HL-60 (cell line): ENCODE measurements at places on chromosomes 7 and 10.

GRCh38 chr10:5325076-5325475 lies 39.7 kb upstream of the UCN3 start:
- DNase-seq: no peak

DNA sequence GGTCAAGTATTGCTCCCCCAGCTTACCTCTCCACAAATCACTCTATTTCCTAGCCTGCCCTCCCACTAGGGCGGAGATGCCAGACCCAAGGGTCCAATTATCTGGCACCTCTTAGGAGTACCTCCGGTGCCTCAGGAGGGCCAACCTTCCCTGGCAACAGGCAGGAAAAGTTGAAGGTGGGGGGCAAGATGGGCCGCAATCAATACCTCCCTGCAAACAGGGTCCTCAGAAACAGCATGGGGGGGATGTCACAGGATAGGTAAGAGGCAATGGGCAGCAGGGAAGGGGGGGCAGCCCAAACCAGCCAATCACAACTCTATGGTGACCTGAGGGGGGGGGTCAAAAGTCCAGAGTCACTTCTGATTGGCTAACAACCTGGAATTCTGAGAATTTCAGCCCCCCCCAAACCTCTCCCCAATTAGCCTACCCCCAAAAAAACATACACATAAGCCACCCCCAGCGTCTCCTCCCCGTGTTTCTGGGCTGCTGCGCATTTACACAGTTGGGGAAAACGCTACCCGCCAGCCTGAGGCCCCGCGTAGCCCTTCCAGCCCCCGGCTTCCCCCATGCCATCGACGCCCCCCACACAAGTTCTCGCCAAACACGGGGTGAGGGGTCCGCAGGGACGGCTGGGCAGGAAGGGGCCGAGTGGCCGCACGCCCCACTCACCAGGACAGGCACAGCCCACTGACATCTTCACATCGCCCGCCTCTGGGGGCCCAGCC lies 589 bp downstream of the LDB1 start:
- no peak for DNase-seq

- DNase-seq: no peak
Measured at GRCh38 chr10:119176166-119176565, 2.4 kb downstream of the PRDX3 start.

DNA sequence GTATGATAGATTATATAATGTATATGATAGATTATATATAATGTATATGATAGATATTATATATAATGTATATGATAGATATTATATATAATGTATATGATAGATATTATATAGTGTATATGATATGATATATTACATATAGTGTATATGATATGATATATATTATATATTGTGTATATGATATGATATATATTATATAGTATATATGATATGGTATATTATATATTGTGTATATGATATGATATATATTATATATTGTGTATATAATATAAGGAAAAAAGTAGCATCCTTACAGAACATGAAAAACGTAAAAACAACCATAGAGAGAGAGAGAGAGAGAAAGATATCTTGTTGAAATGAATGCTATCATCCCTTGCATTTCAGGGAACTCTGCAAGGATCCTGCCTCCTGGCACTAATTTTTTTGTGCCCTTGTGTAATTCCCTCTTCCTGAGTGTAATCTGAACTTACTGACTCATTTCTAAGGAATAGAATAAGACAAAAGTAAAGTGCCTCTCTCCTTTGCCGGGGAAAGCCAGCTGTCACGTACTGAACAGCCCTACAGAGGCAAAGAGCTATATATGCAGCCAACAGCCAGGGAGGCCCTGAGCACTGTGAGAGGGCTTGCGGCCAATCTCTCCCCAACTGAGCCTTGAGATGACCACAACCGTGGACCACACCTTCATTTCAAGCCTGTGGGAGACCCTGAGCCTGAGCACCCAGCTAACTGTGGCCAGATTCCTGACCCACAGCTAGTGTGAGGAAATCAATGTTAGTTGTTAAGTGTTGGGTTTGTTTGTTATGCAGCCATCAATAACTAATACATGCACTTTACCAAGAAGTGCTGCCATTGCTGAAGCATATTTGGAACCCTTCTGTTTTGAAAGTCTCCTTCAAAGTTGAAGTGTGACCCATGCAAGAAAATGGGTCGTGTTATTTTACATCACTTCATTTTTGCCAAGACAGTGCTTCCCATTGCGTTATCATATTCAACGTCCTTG lies 61.1 kb upstream of the EZH2 start:
- DNase-seq: no peak

DNA sequence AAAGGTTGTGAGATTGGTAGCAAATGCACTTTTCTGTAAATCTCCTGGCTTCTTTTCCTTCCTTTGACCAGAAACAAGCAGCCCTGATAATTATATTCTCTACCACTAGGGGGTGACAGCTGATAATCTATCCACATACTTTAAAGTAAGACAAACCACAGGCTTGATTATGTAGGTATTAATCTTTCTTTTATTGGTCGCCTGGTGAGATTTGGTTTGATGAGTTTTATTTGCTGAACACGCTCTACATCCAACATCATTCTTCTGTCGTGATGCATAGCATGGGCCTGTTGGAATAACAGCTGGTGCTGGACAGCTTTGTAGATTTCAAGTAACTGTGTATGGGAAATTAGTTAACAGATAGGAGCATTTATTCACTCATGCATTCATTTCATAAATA lies 63.5 kb downstream of the ZNF365 start:
- DNase-seq: peak; percentile 39

DNA sequence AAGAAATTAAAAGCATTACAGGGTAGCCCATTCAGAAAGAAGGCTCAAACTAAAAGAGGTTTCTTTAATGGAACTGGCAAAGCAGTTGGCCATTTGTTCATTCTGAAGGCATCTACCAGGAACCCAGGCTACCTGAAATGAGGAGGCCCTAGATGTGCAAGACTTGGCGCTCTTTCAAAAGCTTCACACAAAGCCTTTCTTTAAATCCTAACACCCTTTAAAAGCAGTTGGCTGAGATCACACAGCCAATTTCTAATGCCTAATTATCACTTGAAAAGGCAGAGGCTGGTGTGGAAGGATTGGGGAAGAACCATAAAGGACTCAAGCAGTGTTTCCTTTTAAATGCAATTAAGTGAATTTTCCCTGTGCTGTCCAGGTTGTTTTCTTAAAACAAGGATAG lies 23.2 kb downstream of the PPP1R17 start:
- DNase-seq: no peak

DNA sequence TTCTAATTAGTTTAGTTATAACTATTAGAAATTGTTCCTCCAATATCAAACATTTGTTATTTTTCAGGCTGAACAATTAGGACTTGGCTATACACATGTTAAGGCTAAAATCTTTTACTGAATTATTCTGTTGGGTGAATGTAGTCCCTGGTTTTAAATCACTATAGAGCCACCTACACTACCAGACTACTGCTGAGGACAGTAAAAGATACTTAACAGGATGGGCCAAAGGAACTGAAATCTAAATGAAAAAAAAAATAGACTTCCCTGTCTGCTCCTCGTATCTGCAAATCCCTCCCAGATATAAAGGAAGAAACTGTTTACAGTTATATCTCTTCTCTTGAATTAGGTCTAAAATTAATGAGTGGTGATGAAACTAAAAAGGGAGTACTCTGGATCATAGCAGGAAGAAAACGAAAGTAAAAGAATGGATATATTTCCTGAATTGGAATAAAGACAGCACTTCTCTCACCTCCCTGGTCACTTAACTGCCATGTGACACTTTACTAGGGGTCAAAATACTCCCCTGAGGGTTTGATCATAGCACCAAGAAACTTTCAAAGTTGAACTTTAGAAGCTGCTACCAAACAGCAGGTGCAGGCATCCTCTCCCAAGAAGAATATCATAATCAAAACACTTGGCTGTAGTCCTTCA lies 12.7 kb downstream of the FBXW4 start:
- no peak for DNase-seq

GRCh38 chr7:11612737-11613136 lies 219.3 kb downstream of the THSD7A start:
- no peak for DNase-seq

DNA sequence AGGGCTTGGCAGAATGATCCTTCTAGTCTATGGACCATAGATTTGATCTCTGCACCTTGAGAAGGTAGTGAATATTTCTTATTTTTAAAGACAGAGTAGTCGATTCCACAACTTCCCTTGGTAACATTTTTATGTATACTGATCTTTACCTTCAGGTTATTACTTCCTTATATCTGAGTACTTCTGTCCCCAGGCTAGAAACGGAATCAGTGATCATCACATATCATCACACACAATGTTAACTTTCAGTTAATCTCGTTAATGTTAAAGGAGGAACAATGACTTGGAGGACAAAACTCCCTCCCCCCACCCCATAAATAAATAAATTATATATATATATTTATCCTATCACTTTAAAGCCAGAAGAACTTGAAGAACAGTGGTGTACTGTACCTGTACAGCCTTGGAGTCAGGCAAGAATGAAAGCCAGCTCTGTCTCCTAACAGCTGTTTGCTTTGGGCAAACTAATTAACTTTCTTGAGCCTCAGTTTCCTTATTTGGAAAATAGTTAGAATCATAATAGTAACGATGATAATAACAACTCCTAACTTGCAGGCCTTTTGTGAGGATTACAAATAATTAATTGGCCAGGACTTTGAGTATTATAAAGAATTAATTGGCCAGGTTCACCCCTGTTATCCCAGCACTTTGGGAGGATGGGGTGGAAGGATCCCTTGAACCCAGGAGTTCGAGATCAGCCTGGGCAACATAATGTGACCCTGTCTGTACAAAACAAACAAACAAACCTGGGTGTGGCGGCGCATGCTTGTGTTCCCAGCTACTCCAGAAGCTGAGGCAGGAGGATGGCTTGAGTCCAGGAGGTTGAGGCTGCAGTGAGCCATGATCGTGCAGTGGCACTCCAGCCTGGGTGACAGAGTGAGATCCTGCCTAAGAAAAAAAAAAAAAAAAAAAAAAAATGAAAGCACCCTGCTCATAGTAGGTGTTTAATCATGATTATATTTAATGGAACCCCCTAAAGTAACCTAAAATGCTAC lies 63.5 kb downstream of the SAMD9 start:
- DNase-seq: no peak

DNA sequence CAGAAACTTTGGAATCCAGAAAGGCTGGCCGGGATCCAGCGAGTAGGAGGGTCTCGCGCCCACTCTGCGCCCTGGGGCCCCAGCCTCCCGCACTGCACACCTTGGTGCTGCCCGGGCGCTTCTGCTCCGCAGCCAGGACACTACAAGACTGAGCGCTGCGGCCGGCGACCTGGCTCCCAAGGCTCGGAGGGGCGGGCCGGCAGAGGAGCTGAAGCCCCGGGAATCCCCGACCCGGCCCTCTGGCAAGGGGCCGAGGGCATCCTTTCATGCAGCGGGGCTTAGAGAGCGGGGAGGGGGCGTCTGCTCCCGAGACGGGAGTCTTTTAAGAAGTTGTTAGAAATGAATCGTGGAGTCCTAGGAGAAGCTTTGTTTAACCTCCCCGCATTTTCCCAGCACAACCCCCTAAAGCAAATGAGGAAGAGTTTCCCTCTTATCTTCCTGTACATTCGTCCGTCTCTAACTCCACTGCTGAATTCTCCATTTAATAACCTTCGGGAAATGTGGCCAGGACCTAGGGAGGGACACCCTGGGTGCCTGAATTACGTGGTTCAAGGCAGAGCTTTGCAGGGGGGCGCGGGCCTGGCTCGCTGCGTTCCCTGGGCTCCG lies 1.1 kb downstream of the VWC2 start:
- DNase-seq: no peak

DNA sequence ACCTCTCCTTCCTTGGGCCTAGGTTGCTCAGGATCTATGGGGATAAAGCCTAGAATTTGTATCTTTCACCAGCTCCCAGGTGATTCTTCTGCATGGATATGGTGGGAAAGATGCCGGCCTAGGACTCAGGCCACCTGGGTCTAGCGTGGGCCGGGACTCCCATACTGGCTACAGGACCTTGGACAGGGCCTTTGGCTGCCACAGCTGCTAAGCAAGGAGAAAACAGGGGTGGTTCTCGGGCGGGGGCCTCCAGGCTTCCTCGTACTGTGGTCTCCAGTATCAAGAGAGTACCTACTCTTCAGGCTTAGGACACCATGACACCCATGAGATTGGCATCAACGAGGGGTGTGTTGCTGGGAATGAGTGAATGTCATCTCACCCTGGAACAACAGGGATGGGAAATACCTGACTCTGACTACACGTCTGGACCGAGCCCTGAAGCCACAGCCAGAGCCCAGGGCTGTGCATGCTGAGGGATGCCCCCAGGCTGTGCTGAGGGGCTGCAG lies 120.3 kb upstream of the ADAM12 start:
- DNase-seq: no peak

GRCh38 chr10:60414111-60414510 lies 24.4 kb upstream of the ANK3 start:
- DNase-seq: no peak

GRCh38 chr10:77819210-77820112 lies 107.1 kb downstream of the DLG5 start:
- no peak for DNase-seq

DNA sequence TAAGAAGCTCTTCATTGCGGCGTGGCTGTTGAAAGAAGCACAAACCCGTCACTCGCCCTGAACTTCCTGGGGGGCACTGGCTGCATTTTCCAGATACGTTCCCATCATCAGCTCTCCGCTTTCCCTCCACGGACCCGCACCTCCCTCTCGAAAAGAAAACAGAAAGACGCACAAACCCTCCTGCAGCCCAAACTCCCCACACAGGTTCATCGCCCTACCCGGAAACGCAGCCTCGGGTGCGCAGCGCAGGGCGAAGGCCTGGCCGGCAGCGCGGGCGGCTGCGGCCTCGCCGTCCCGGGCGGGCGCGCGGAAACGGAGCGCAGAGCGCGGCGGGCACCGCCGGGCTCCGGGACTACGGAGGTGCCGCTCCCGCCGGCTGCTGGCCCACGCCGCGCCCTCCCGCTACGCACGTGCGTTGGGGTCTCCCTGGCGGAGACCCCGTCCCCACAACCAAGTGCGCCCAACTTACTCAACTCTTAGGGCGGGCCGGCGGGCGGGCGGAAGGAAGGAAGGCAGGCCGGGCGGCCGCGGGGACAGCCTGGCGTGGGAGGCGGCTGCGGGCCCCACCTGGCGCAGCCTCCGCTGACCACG lies 822 bp downstream of the ZNF800 start:
- DNase-seq: peak; percentile 50

GRCh38 chr10:43231523-43232078 lies 35.3 kb downstream of the RASGEF1A start:
- DNase-seq: no peak

DNA sequence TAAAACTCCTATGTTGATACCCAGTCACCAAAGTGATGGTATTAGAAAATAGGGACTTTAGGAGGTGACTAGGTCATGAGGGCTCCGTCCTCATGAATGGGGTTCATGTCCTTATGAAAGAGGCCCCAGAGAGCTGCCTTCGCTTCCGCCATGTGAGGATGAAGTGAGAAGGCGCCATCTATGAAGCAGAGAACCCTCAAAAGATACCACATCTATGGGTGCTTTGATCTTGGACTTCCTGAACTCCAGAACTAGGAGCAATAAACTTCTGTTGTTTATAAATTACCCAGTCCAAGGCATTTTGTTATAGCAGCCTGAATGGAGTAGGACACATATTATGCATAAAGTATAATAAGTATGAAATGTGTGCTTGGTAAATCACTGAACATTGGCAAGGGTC lies 8.1 kb upstream of the PDSS1 start:
- no peak for DNase-seq

GRCh38 chr7:40969641-40970040 lies 733.2 kb downstream of the INHBA start:
- no peak for DNase-seq

- peak; percentile 72 for DNase-seq
Measured at GRCh38 chr10:79243181-79244067, 103.8 kb upstream of the PPIF start.
